ENCODE measurements at places on chromosomes 7 and 10. TPM values are rescaled to one million over a fixed set of nuclear protein-coding genes. Genes with fewer than 3 reads are reported as not detected.
A peak's percentile ranks its signal among the peaks of the same experiment; 100 is the strongest.

DNA sequence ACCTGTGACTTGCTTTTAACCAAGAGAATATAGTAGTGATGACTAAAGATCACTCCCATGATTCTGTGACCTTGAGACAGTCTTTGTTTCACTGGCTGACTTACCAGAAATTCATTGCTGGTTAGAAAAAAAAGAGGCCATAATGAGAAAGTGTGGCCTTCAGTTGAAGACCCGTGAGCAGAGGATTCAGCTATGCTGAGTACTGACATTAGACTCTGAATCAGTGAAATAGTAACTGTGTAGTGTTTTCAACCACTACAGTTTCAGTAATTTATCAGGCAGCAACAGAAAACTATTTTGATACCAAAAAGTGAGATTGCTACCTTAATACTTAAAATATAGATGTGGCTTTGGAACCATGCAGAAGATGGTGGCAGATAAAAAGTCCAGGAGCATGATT is 298.0 kb upstream of the KCND2 start:
- no peak overlapping the region for H3K4me3 ChIP-seq
- no peaks in the 10 kb centered on the region for H3K36me3 ChIP-seq
- H3K27me3 ChIP-seq, result no peaks in the 10 kb centered on the region

The CALML5 gene
- total RNA-seq, result not detected

GRCh38 chr10:89900554-89900953 is 199.2 kb downstream of the KIF20B start:
- H3K36me3 ChIP-seq, result no peaks in the 10 kb centered on the region
- H3K4me3 ChIP-seq, result no peak overlapping the region
- no peak for DNase-seq
- peaks cover 5% of the 10 kb centered on the region for H3K27me3 ChIP-seq
- H3K27ac ChIP-seq, result no peak overlapping the region

GRCh38 chr10:6275022-6275997 is 72.6 kb downstream of the PFKFB3 start:
- H3K27ac ChIP-seq, result peak overlapping the region; percentile 91
- H3K4me1 ChIP-seq, result peaks cover 72% of the 10 kb centered on the region
- H3K27me3 ChIP-seq, result no peaks in the 10 kb centered on the region
- peak; percentile 92 for DNase-seq
- H3K36me3 ChIP-seq, result peaks cover 17% of the 10 kb centered on the region

GRCh38 chr7:112770051-112770450 is 20.1 kb downstream of the TMEM168 start:
- H3K4me3 ChIP-seq, result no peak overlapping the region
- H3K36me3 ChIP-seq, result peaks cover 20% of the 10 kb centered on the region
- peaks cover 8% of the 10 kb centered on the region for H3K4me1 ChIP-seq
- H3K27me3 ChIP-seq, result no peaks in the 10 kb centered on the region
- no peak overlapping the region for H3K27ac ChIP-seq
- no peak for DNase-seq

The CACNB2 gene
- total RNA-seq, result not detected

DNA sequence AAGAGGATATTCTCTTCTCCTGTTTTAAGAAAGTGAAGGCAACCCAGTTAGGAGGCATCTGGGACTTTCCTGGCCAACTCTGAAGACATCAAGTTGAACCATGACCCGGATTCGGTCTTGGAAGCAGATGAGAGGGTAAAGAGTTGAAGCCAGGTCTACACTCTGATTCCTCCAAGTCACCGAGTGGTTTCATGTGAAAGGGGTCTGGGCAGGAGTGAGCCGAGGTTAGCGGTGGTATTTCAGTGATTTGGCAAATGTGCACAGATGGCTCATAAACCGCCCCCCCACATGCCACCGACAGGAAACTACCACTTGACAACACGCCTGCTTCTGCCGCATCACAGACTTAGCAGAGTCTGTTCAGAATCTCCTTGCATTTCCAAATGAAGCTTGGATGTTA is 11.4 kb upstream of the REPIN1 start:
- no peaks in the 10 kb centered on the region for H3K27me3 ChIP-seq
- peaks cover 3% of the 10 kb centered on the region for H3K36me3 ChIP-seq
- DNase-seq, result peak; percentile 68
- peak overlapping the region; percentile 68 for H3K27ac ChIP-seq
- peaks cover 43% of the 10 kb centered on the region for H3K4me1 ChIP-seq
- H3K4me3 ChIP-seq, result no peak overlapping the region

DNA sequence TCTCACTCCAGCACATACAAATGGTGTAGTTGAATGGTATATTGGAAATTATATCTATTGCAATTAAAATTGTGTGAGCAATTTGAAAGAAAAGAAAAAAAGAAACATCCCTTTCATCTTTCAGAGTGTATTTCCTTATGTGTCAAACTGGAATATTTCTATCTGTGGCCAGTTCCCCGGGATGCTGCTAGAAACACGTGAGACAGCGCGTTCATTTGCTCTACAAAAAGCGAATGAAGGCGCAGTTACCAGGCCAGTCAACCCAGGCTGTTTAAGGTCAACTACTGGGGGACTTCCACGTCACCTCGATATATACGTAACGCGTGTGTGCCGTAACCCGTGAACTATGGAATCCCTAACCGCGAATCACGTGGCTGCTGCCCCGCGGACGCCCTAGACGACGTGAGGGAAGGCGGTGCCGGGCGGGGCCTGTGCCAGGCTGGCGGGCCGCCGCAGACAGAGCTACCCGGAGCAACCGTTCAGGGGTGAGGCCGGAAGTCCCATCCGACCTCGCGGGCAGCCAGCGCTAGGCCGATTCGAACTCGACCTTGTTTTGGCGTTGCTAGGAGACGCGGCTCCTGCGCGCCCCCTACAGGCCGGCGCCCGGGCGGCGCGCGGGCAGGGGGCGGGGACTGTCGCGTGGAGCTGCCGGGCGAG is 1.1 kb upstream of the ARL4A start:
- DNase-seq, result peak; percentile 96
- H3K36me3 ChIP-seq, result peaks cover 11% of the 10 kb centered on the region

Measured in activated CD4-positive, alpha-beta memory T cell treated with anti-CD3 and anti-CD28 coated beads, Interleukin-2, amount 10 ng/mL, durations not matched to agents 7 days and 5 days (primary cell).